ENCODE measurements at places on chromosomes 11 and 22.

DNA sequence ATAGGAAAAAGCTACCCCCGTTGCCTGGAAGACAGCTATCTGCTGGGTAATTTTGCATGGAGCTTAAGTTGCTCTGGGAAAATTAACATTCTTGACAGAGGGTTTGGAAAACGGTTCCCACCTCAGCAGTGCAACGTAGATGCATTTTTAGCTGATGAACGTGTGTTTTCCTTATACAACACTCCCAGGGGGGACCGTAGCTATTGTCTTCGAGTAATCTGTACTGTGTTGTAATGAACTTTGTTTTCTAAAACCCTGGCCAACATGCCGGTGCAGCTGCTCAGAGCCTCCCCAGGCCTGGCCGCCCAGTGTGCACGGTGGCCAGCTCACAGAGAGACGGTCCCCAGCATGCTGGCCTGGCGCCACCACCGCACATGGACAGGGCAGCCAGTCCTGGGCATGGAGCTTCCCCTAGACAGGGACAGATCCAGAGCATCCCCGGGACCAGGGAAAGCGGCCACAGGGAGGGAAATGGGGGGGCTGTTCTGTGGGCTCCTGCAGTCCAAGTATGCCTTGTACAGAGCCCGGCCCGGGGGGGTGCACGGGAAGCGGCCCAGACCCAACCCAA is 2.2 kb downstream of the TNNT3 start:
- no peak for DNase-seq

GRCh38 chr22:30309951-30310741 is 16.6 kb downstream of the TBC1D10A start:
- DNase-seq = no peak

DNA sequence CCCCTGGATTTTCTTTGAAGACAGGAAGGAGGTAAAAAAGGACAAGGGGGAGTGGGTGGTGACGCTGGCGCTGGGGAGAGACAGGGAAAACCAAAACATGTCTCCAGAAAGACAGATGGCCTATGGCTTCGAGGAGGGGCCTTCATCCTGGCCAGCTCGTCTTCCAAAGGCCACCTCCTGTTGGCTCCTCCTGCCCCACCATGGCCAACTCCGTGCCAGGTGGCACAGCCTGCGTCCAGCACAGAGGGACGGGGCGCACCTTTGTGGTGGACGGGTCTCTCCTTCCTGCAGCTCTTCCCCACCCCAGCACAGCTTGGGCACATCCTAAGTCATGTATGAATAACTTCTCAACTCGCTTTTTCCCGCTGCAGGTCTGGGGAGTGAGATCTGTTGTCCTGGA is 22.7 kb downstream of the IGSF9B start:
- no peak for DNase-seq

- DNase-seq = no peak
These were observed 14.6 kb upstream of the SH3BP1 start for GRCh38 chr22:37624876-37625275.

DNA sequence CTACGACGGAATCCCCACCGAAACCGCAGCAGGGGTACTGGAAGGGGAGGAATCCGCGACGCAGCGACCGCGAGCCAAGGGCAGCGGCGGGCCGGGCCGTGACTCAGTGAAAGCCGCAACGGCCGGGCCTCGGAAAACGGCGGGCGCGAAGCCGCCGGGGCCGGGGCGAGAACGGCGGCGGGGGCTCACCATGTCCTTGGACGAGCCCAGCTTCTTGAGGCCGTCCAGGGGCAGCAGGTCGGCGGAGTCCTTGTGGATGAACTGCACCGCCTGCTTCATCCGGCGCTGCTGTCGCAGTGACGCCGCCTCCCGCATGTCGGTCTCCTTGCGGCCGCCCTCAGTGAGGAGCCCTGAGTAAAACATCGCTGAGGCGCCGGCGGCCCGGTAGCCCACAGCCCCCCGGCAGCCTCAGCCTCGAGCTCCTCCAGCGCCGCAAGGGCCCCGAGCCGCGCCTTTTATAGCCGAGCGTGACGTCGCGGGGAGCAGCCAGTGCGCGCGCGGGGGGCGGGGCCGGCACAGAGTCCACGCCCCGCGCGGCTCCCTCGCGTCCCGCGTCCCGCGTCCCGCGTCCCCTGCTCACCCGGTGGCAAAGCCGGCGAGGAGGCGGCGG is at the start of gene NRIP3:
TSS of gene NRIP3 (minus strand) at position 429 of the 610 bp plus-strand sequence. CDS start at position 363, 66 bp downstream.
- DNase-seq = peak; percentile 79

DNA sequence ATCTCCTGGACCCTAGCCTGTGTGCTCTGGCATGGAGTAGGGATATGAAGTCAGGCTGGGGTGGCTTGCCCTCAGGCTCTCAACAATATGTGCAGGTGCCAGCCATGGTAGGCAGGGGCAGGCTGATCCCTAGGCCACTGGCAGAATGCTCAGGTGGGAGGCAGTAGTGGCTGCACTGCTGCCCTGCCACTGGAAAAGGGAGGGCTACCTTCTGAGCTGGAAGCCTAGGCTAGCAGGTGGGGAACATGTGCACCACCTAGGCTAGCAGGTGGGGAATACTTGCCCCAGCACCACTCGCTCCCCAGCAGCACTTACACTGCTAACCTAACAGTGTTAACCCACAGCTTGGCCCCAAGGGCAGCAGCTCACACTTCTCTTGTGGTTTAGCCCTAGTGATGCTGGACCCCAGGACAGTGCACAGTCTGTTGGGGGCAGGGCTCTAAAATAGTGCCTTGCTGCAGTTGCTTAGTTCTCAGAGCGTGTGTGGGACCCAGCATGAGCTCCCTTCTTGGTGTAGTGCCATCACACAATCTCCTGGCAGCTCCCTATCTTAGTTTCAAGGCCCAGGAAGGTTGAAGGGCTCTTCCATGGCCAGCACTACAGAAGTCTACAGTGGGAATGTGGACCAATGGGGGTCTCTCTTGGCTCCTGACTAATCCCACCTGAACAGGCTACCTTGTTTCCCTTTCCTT is 130.8 kb downstream of the FCHSD2 start:
- DNase-seq = no peak

GRCh38 chr11:133214646-133215045 is 317.7 kb downstream of the OPCML start:
- no peak for DNase-seq

DNA sequence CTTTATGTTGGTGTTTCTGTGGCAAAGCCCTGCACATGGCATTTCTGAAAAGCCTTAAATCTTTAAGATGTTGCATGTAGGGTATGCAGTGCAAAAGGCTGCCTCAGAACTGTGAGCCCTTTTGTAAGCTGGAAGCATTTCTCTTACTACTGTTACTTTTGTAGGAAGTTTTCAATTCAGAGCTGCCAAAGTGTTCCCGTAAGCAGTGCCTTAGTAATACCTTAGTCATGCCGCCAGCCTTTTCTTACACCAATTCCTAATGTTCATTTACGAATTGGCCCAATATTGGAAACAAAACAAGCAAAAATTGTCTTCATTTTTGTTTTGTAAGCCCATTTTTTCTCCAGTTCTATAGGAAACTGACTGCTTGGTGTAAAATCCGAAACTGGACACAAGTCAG is 67.4 kb upstream of the RASSF10 start:
- DNase-seq = no peak

GRCh38 chr22:37187891-37188761 is at the start of gene C1QTNF6:
C1QTNF6 (minus strand) TSS chr22:37188247; CDS start chr22:37188213, 34 bp downstream.
- DNase-seq = no peak

GRCh38 chr11:29173660-29174062 is 843.2 kb downstream of the KCNA4 start:
- DNase-seq = no peak

DNA sequence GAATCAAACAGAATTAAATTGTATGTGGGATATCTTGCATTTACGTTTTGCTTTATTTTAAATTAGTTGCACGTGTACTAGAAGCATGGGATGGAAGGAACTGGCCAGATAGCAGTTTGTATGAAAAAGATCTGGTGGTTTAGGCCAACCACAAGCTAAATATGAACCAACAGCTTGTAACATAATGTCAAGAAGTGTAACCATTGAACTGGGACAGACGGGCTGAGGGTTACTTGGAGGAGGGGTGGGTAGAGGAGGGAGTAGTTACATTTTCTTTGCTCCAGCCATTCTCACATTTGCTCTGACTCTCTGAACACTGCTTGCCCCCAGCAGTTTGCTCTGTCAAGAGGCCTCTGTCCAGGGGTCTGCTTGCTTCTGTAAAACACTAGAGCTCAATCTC is 31.7 kb upstream of the CXCR5 start:
- DNase-seq = no peak

- DNase-seq = no peak
These were observed 48.9 kb upstream of the TBCEL start for GRCh38 chr11:120974965-120975364.

GRCh38 chr11:57680552-57680874 is 12.6 kb downstream of the ZDHHC5 start:
- DNase-seq = no peak

GRCh38 chr11:65188486-65188885 is 6.8 kb downstream of the CAPN1 start:
- DNase-seq = no peak

DNA sequence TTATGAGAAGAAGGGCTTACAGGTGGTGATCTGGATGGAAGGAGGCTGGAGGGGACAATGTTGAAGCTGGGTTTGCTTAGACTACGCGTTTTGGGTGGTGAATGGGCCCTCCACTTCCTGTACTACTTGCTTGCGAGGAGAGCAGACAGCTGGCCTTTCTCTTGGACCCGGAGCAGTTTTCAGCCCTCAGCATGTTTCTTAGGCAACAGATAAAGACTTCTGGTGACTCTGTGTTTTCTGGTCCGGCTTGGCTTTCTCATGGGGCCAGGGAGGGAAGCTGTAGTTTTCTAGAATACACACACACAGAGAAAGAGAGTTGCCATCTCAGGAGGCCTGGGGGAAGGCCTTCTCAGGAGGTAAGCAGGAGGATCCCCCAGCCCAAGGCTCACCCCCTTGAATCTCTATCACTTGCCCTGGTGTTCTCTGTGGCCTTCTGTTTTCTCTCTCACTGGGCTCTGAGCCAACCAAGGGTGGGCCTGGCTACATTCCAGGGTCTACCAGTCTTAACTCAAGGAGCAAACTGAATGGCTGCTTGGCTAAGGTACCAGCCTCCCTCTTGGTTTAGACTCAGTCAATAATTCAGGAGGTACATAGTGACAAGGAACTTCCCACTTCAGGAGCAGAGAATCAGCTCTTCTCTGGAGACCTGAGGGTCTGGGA is 2.4 kb downstream of the CCS start:
- no peak for DNase-seq

- DNase-seq = no peak
These were observed 8.4 kb upstream of the ARHGAP20 start for GRCh38 chr11:110720431-110721275.

- no peak for DNase-seq
These were observed 29.7 kb upstream of the KCNA4 start for GRCh38 chr11:30046578-30046945.

DNA sequence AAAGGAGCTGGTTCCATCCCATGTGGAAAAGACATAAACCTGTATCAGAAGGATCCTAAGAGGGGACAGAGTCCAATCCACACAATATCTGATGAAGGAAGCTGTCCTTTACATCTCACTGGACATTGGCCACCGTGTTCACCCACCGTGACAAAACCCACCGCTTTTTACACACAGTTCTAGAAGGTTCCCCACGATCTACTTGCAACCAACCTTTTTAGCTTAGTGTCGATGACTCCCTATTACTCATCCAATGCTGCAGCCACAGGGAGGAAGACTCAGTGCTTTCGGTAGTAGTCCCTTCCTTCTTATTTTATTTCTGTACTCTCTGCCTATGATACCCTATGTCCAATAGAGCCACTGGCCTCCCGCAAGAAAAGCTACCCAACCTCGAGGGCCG is 65.4 kb downstream of the MAPK1 start:
- DNase-seq = no peak
